ENCODE measurements at places on chromosomes 4 and X.

GRCh38 chrX:63488546-63489373 is 137.6 kb upstream of the SPIN4 start:
- DNase-seq = no peak

- peak; percentile 64 for DNase-seq
These were observed at the start of gene BMP2K for GRCh38 chr4:78776079-78776728. Gene BMP2K (plus strand): TSS chr4:78776350. CDS start chr4:78776544, 194 bp downstream.

DNA sequence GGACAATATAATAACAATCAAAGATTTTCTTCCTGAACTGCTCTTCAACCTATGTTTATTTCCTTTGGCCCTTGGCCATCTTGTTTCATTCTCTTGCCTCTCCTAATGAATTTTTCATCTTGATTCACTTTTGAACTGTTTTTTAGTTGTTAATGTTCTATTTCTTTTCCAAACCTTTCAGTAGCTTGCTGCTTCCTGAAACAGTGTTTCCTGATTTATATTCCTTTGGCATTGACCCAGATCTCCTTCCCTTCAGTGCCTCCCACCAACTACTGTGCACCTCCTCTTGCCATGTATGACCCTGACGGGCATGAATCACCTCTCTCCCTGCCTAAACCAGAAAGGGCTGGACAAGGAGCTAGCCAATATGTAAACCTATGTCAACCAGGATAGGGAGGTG is 25.6 kb upstream of the SPP1 start:
- no peak for DNase-seq

DNA sequence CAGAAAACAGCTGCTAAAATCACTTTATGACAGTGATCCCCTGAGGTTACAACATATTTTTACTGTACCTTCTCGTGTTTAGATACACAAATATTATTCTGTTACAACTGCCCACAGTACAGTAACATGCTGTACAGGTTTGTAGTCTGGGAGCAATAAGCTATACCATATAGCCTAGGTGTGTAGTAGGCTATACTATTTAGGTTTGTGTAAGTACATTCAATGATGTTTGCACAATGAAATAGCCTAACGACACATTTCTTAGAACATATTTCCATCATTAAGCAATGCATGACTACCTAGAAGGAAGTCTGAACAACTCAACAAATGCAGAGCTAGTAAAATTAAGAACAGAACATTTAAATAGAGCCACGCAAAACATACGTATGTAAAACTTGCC is 112.7 kb downstream of the ZAR1 start:
- DNase-seq = no peak

GRCh38 chr4:60117726-60118323 is 1082.3 kb upstream of the ADGRL3 start:
- no peak for DNase-seq

DNA sequence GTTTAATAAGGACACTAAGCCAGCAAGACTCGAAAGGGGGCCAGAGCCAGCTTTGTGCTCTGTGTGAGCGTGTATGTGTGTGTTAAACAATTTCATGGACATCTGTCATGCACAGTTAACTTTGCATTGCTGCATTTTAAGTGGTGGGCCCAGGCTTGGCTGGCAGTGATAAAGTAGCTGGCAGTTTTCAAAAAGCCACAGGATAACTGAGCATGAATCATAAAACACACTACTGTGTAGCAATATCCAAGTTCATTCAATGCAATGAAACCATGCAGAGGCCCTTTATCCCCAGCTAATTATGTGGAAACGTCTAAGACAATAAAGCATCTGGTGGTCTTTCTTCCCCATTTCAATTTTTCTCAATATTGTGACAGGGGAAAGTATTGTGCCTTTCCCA is 132.9 kb downstream of the NKX6-1 start:
- peak; percentile 71 for DNase-seq

DNA sequence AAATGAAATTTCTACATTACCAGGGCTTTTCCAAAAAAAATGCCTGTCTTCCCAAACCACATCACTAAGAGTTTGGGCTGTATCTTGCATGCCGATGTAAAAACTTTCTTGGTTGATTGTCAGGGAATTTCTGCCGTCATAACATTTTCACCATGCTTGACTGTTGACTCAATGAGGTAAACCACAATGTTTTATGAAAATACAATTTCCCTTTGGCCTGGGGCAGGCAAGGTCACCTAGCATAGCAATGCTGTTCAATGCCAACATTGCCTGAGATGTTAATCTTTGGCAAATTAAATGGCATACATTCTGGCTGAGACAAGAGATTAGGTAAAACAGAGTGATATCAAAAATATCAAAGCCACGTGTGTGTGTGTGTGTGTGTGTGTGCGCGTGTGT is 137.1 kb upstream of the TBL1X start:
- no peak for DNase-seq

GRCh38 chr4:3679071-3679825 is 86.9 kb upstream of the ADRA2C start:
- no peak for DNase-seq

GRCh38 chrX:55715847-55716246 is 1.7 kb upstream of the RRAGB start:
- DNase-seq = no peak

GRCh38 chrX:111506826-111507225 is 4.6 kb upstream of the SERTM2 start:
- DNase-seq = no peak

GRCh38 chr4:142812091-142812490 is 34.0 kb downstream of the INPP4B start:
- DNase-seq = no peak

DNA sequence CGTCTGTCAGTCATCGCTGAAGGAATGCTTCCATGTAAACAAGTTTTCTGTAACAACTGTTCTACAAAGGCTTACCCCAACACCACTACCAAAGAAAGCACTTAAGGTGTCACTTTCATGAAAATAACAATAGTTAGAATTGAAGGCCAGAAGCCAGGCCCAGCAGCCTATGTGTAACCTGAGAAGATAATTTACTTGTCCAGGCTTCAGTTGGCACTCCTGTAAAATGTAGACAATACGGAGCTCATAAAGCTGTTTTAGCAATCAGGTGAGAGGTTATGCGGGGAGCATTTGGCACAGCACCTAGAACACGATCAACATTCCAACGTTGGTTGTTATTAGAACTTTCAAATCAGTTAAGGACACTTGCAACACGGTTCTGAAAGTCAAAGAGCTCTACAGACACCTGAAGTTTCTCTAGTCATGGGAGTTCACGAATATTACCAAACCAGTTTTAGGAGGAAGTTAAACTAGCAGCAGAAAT is 15.7 kb downstream of the ADGRA3 start:
- no peak for DNase-seq

- no peak for DNase-seq
These were observed 27.1 kb upstream of the NSUN7 start for GRCh38 chr4:40722576-40723161.

DNA sequence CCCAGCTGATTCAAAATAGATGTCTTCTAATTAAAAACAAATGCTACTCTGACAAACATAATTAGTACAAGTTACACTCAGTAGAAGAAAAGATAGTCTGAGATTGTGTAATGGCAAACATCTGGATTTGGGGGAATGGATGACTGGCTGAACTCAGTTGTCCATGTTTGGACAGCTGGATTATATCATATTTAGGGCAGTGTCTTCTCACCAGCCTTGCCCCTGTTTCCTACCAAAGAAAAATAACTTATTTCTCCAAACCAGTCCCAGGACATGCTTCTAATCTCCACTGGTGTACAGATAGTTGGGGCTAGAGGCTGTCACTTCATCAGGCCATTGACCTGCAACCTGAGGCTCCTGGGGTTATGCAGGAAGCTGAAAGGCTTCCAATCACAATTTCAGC is 237.3 kb downstream of the USP46 start:
- DNase-seq = no peak

GRCh38 chr4:122997463-122998101 is 75.2 kb upstream of the NUDT6 start:
- DNase-seq = no peak

DNA sequence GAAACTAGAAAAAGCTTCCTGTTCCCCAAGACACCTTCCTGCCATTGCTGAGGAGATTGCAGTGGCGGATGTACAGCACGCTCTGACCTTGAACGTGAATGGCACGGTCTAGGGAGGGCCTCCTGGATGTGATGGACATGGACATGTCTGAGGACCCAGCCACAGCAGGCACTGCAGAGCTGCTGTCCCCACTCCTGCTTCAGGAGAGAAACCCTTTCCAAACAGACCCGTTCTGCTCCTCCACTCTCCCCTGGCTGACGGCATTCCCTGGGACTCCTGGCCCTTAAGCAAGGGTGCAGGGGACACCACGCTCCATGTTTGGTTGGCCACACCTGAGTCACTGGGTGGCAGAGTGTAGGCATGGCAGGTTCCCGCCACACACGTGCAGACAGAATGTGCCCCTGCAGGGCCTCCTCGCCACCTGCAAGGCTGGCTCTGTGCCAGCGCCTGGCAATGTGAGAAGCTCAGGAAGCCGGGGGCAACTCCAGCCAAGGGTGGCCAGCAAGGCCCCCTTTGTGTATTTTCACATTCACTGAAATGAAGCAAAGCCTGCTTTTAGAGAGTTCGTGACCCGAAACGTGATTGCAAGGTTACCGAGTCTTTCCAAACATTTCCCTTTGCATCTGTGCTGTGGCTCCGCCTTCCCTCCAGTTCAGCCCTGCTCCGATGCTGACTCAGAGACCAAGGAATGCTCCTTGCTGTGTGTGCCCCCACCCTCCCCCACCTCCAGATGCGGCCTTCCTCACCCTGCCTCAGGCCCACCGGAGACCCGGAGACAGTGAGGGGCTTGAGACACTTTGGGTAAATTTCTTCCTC is 46.1 kb downstream of the HTRA3 start:
- no peak for DNase-seq

- DNase-seq = no peak
These were observed 293.8 kb upstream of the ARSJ start for GRCh38 chr4:114273238-114273637.

DNA sequence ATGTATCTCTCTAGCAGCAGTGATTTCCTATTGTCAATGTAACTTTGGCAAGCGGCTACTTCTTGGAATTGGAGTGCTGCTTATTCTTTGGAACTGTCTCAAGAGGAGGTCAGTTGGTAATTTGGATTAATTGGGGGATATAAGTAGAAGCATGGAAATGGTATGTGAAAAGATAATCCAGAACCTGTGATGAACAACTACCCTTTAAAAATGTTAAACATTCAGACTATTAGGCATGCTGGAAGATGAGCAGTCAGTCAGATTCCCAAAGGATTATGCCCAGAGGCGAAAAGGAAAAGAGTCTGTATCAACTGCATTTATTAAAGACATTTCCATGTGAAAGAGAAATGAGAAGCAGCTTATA is 62.5 kb downstream of the SEC24D start:
- no peak for DNase-seq

DNA sequence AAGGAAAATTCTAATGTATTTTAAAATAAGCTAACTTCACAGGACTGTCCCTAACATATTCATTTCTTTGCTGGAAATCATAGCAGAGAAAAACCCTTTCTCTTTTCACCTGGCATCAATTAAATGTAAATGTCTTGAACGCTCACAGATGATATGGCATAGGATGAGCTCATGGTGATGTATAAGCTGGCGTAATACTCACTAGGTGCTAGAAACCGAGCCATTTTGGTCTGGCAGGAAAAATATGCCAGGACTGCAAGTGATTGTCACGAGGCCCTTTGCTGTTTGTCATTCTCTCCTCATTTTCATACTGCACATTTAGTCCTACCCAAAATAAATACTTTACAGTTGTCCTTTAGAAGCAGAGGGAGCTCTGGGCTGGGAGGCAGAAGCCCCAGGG is 222.7 kb upstream of the LNX1 start:
- no peak for DNase-seq

DNA sequence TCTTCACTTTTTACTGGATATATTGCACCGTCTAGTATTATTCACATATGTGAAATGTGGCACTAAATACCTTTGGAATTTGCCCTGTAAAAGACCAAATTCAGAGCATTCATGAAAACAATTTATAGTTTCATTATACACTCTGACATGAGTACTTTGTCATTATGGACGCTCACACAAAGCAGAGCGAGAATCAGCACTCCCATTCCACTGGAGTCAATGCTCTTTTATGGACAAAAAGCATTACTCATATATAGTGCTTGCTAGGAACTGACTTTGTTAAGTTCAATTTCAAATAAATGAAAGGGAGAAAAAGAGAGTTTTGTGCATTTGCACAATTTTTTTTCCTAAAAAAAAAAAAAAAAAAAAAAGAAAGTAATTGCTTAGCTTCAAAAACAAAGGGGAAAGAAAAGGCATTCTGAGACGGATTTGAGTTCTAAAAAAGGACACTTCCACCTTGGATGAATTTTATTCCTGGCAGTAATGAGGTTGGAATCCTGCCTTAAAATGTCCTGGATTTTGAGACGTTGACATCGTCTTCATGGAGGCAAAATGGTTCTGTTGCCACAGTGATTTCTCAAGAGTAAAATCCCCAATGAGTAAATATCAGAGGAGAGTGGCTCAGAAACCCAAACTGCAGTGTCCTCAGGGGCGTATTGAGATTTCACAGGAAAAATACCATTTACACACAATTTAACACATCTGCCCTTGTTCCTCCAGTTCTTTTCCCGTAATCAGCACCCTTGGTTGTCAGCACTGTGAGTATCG is 34.8 kb downstream of the CCDC149 start:
- DNase-seq = no peak

DNA sequence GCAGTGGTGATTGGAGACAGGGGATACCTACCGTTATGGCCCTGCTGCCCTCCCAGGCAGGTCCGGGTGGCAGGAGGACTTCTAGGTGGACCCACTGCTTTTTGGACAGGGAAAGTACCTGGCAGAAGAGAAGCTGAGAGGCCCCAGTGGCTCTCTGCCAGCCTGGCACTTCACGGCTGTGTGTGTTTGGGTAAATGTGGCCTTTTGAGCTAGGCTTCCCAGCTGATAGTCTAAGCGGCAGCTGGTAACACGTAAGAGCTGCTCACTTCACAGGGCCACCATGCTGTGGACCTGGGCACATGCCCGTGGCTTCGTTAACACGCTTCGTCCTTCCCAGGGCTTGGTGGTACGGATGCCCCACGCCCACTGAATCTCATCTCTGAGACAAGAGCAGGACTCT is 92.0 kb upstream of the CLCN4 start:
- no peak for DNase-seq

- DNase-seq = no peak
These were observed 399.0 kb downstream of the GBA3 start for GRCh38 chr4:23091711-23092110.

GRCh38 chrX:11913001-11913400 is 155.0 kb downstream of the MSL3 start:
- no peak for DNase-seq

GRCh38 chrX:40383360-40383759 is 197.4 kb upstream of the ATP6AP2 start:
- DNase-seq = no peak

DNA sequence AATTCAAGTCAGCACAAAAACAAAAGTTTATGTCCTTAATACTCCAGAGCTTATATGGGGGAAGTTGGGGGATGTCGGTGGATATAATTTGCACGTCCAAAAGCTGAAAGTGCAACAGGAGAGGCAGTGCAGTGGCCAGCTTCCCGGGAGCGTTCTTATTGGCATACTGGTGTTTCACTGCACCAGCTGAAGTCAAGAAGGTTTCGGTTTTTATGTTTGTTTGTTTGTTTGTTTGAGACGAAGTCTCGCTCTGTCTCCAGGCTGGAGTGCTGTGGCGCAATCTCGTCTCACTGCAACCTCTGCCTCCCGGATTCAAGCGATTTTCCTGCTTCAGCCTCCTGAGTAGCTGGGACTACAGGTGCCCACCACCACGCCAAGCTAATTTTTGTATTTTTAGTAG is 28.6 kb upstream of the TLR3 start:
- DNase-seq = no peak

- DNase-seq = peak; percentile 52
These were observed 1504.5 kb upstream of the PCDH10 start for GRCh38 chr4:131644619-131645018.

GRCh38 chrX:42415636-42416035 is 362.3 kb downstream of the PPP1R2C start:
- DNase-seq = no peak
